ENCODE measurements at places on chromosomes 16 and 17. TPM values are rescaled to one million over a fixed set of nuclear protein-coding genes. Genes with fewer than 3 reads are reported as not detected.
A peak's percentile ranks its signal among the peaks of the same experiment; 100 is the strongest.

DNA sequence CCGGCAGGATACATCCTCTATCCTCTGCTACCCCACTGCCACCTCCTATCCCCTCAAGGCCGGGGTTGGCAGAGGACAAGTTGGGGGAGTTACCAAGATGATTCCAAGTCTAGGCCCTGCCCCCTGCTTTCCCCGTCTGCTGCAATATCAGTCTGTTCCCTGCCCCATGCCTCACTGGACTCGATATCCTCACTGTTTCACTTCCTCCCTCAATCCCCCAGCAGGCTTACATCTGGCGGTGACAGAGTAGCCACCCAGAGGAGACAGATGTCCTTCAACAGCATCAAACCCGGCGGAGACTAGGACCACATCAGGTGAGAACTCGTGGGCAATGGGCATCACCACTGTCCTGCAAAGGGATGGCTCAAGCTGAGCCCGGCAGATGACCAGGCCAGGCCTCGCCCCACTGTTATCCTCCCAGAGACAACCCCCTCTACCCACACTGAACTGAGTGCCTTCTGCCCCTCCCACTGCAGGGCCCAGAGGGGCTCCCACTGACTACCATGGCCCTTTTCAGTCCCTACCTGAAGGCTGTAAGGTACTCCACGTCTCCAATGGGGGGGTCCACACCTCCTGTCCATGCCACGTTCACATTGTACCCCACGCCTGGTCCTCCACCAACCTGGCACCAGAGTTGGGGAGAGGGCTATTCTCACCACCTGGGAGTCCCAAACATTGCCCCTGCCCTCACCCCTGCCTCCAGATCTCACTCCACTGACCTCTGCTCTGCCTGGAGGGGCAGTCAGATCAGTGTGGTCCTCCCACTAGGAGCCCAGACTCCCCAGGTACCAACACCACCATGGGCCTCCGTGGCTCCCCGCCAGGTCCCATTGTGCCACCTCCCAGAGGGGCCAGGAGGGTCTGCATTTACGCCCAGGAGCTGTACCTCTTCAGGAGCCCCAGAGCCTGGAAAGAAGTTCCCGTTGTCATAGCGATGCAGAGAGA, 9.6 kb downstream of the G6PC3 start:
- no peak for DNase-seq
- H3K27me3 ChIP-seq, result no peaks in the 10 kb centered on the region
- no peak overlapping the region for H3K27ac ChIP-seq
- peaks cover 2% of the 10 kb centered on the region for H3K4me1 ChIP-seq
- H3K4me3 ChIP-seq, result no peak overlapping the region

DNA sequence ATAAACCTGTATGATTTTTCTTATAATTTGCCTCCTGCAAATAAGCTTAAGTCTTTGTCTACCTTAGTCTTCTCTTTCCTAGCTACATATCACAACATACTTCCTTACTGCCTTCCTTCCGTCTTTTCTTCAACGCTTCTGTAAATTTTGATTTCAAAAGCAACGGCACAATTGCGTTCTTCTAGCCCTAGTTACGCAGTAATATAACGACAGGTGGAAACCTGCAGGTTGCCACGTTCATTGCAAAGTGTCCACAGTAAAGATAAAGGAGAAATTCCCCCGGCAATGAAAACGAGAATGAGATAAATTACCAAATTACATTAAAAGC, 546 bp upstream of the PSMD7 start:
- peak overlapping the region; percentile 86 for H3K4me3 ChIP-seq
- peaks cover 18% of the 10 kb centered on the region for H3K4me1 ChIP-seq
- DNase-seq, result no peak
- H3K27me3 ChIP-seq, result no peaks in the 10 kb centered on the region
- H3K36me3 ChIP-seq, result peaks cover 34% of the 10 kb centered on the region

DNA sequence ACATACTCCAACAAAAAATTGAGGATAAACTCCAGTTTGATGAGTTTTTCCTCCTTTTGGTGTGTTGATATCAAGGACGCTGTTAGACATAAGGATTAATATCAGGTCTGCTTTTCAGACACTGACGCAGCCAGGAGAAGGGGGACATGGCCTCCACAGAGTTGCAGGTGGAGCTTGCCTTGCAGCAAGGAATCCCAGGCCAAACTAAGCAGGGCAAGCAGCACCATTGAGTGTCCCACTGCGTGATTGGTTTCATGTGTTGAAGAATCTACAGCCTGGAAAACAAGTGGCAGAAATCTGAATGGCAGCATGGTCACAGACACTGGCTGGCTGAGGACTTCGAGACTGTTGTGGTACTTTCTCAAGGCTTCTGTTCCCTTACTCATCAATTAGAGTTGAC, 777.6 kb downstream of the KCNJ18 start:
- H3K4me3 ChIP-seq, result no peak overlapping the region
- H3K27me3 ChIP-seq, result no peaks in the 10 kb centered on the region
- H3K27ac ChIP-seq, result no peak overlapping the region
- no peak for DNase-seq

DNA sequence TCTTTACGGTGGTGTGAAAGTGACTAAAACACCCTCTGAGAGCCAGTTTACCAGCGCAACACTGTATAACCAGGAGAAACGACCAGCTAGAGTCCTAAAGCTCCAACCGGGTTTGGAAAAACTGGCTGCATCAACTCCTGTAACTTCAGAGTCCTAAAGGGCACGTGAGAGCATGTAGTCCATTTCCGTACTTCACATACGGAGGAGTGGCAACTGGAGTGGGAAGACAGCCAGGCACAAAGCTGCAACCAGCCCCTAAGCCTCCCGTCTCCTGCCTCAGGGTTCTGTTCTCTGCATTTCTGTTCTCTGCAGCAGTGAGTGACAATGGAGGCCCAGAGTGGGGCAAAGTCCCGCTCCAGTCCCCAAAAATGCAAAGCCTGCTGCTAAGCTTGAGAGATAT, 19.2 kb downstream of the TEKT1 start:
- H3K36me3 ChIP-seq, result no peaks in the 10 kb centered on the region
- H3K27me3 ChIP-seq, result no peaks in the 10 kb centered on the region
- no peak overlapping the region for H3K4me3 ChIP-seq
- no peak overlapping the region for H3K27ac ChIP-seq
- no peaks in the 10 kb centered on the region for H3K4me1 ChIP-seq
- no peak for DNase-seq

DNA sequence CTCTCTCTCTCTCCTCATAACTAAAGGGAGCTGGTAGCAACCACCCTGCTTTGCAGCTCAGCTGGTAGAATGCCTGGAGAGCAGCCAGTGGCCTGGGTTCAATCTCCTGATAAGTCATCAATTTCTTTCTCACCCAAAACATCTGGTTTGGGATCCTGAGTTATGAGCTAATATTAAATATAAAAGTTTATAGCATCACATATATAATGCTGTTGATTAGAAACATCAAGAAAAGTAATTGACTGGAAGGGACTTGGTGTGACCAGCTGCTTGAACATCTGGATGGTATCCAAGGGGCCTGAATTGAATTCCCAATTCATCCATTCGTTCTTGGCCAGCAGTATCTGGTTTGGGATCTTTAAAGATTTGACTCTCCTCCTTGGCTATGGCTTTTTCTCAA, 12.2 kb upstream of the ELAC2 start:
- H3K27me3 ChIP-seq, result peaks cover 6% of the 10 kb centered on the region
- no peak overlapping the region for H3K4me3 ChIP-seq
- no peaks in the 10 kb centered on the region for H3K4me1 ChIP-seq
- H3K27ac ChIP-seq, result no peak overlapping the region
- H3K36me3 ChIP-seq, result no peaks in the 10 kb centered on the region
- DNase-seq, result no peak

- H3K27me3 ChIP-seq, result no peaks in the 10 kb centered on the region
- peaks cover 3% of the 10 kb centered on the region for H3K36me3 ChIP-seq
- H3K4me3 ChIP-seq, result no peak overlapping the region
These were observed 85.9 kb upstream of the GSE1 start for GRCh38 chr16:85527042-85527766.

GRCh38 chr17:81519284-81520020, 6.9 kb upstream of the ACTG1 start:
- H3K27me3 ChIP-seq, result no peaks in the 10 kb centered on the region
- peaks cover 71% of the 10 kb centered on the region for H3K4me1 ChIP-seq
- H3K36me3 ChIP-seq, result no peaks in the 10 kb centered on the region
- peak overlapping the region; percentile 46 for H3K4me3 ChIP-seq
- H3K27ac ChIP-seq, result peak overlapping the region; percentile 67
- peak; percentile 84 for DNase-seq

DNA sequence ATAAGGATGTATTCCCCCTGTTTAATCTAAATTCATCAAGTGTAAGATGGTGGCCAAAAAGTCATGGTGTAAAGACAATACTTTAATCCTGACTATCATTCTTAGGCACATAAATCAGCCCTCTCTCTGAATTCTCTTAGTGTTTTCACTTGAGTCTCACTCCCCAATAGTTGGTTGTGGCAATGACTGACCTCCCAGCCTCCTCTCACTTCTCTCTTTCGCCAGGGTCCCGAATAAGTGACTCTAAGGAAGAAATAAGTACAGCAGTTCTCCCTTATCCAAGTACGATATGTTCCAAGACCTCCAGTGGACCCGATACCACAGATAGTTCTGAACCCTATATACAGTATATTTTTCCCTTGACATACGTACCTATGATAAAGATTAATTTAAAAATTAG, 335.3 kb downstream of the MAF start:
- H3K27ac ChIP-seq, result no peak overlapping the region
- no peaks in the 10 kb centered on the region for H3K36me3 ChIP-seq
- H3K4me3 ChIP-seq, result no peak overlapping the region

DNA sequence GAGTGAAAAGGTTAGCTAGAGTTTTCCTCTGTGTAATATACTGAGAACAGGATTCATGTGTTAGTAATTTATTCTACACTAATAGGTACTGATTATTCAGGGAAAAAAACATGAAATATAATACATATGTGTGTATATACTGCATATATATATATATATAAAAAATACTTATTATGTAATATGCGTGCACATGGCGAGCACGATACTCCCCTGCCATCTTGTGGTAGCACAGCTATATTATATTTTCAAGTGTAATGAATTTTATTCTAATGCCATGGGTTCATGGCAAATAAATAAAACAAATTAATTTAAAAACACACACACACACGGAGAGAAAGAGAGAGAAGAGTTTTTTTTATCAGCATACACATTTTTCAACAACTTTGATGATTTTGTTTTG, 460.6 kb downstream of the KCNJ2 start:
- H3K27me3 ChIP-seq, result no peaks in the 10 kb centered on the region
- H3K4me3 ChIP-seq, result no peak overlapping the region
- DNase-seq, result peak; percentile 2
- H3K36me3 ChIP-seq, result no peaks in the 10 kb centered on the region
- H3K4me1 ChIP-seq, result no peaks in the 10 kb centered on the region
- no peak overlapping the region for H3K27ac ChIP-seq

- no peaks in the 10 kb centered on the region for H3K4me1 ChIP-seq
- no peaks in the 10 kb centered on the region for H3K27me3 ChIP-seq
- H3K4me3 ChIP-seq, result no peak overlapping the region
These were observed 1747.9 kb downstream of the TP53TG3F start for GRCh38 chr16:35207059-35207999.

DNA sequence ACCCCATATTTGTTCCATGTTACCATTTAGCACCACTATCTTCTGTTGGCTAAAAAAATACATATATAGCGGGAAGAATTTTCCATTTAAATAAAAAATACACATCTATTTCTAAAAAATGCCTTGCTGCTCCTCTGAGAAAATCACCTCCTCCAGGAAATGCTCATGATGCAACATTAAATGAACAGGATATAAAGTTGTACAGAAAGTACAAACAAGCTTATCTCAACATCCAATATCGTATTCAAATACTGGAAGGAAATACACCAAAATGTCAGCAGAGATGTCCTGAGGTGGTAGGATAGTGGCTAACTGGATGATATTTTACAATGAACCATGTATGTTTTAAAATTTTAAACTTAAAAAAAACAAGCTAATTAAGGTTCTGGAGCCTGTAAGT, 21.3 kb downstream of the GNA13 start:
- no peak overlapping the region for H3K27ac ChIP-seq
- H3K36me3 ChIP-seq, result peaks cover 9% of the 10 kb centered on the region
- no peak overlapping the region for H3K4me3 ChIP-seq
- H3K4me1 ChIP-seq, result peaks cover 3% of the 10 kb centered on the region
- no peak for DNase-seq

DNA sequence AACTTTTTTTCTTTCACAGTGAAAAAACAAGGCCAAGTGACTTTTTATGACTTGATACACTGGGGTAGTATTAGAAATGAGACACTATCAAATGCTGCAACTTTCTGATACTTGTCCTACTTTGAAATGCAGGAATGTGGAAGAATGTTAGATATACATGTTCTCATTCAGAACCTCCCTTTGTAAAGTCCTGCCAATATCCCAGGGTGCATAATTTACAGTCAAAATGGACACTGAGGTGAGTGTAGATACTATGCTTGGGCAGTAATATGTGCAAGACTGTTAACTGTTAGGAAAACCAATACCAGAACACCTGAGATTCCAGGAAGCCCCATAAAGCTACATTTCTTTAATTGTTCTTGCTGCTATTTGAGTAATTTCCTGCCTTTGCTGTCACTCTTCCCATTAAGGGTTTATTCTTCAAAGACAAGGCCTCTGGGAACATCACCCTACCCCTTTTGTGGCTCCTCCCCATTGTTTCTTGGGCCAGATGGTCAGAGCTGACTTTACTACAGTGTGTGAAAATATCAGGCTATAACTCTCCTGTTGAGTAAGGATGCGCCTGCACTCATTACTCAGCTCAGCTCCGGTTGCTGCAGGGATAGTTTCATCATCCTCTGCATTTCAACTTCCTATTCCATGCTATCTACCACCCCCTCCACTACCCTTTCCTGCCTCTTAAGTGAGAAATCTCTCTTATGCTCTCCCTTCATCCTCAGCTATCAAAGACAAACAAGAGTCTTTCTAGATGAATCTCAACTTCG, 48.7 kb downstream of the TMEM100 start:
- H3K4me1 ChIP-seq, result no peaks in the 10 kb centered on the region
- no peak overlapping the region for H3K4me3 ChIP-seq
- H3K36me3 ChIP-seq, result no peaks in the 10 kb centered on the region
- DNase-seq, result no peak
- H3K27ac ChIP-seq, result no peak overlapping the region

- no peaks in the 10 kb centered on the region for H3K36me3 ChIP-seq
- no peaks in the 10 kb centered on the region for H3K27me3 ChIP-seq
- H3K4me3 ChIP-seq, result no peak overlapping the region
- no peak overlapping the region for H3K27ac ChIP-seq
These were observed 35.3 kb upstream of the YPEL2 start for GRCh38 chr17:59296190-59296589.

GRCh38 chr16:76278980-76279379, 1.8 kb downstream of the CNTNAP4 start:
- no peak overlapping the region for H3K4me3 ChIP-seq
- H3K4me1 ChIP-seq, result no peaks in the 10 kb centered on the region
- no peak for DNase-seq

DNA sequence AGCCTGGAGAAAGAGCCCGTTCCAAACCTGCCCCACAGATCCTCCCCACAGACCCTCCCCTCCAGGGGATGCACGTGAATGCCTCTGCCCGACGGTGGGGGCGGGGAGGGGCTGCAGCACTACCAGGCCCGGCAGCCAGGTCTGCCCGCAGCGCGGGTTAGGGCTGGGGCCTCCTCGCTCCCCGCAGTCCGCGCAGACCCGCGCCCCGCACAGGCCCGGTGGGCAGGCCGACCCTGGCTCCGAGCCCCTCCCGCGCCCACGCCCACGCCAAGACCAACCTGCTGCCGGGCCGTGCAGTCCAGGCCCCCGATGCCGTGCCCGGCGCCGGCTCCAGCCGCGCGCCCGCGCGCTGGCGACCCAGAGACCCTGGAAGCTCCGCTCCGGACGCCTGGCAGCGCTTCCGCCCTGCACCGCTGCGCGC, at the start of gene RPUSD1:
RPUSD1 (minus strand) TSS at position 404 of the 421 bp plus-strand sequence. CDS start 644 bp downstream, outside the sequence.
- peak within 1 kb of the TSS; percentile 83 for H3K27ac ChIP-seq
- DNase-seq, result no peak
- peaks cover 16% of the 10 kb centered on the region for H3K4me1 ChIP-seq
- no peaks in the 10 kb centered on the region for H3K27me3 ChIP-seq

Gene MEIOB
- 105 TPM for total RNA-seq

Gene CACNG5
- not detected for total RNA-seq

Gene GLP2R
- not detected for total RNA-seq
